CD8-positive, alpha-beta memory T cell (primary cell): ENCODE measurements at places on chromosomes 5 and 9. TPM values are rescaled to one million over a fixed set of nuclear protein-coding genes. Genes with fewer than 3 reads are reported as not detected.

FAM221B gene
- not detected for total RNA-seq

- DNase-seq: no peak
These were observed 18.6 kb downstream of the PSD2 start for GRCh38 chr5:139814191-139814601.

- no peak for DNase-seq
These were observed 33.7 kb downstream of the CAMK2A start for GRCh38 chr5:150255659-150256409.

DNA sequence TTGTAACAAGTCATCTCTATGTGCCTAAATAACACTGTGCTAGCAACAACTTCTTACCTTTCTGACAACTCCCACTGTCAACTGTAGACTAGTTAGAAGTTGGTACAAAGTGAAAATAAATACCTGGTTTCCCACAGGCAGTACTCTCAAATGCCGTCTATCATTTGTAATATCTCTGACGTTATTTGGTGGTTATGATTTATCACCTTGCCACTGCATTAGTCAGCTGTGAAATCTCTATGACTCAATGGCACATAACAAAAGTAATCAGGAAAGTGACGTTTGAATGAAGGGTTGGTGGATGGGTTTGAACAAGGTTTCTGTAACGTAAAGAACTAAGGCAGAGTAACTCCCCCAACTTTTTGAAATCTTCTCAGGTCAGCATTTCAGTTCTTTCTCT, 592.3 kb downstream of the MAT2B start:
- no peak for DNase-seq

GPX3 gene
- total RNA-seq: not detected

HRH2 gene
- total RNA-seq: 29.6 TPM

DNA sequence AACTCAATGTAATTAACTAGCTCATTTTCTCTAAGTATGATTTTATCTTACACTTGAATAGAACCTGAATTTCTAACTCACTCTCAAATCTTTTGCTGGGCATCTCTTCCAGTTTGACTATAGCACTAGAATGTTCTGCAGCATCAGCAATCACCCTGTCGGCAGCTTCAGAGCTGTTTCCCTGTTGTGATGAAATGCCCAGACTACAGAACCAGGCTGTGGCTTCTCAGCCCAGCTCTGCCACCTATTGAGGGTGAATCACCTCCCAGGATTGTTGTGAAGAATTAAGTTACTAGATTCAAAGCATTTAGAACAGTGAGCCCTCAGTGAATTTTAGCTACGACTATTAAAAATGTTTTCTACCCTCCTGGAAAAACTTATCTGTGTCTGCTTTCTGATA, 90.4 kb upstream of the ANKRD55 start:
- no peak for DNase-seq

DNA sequence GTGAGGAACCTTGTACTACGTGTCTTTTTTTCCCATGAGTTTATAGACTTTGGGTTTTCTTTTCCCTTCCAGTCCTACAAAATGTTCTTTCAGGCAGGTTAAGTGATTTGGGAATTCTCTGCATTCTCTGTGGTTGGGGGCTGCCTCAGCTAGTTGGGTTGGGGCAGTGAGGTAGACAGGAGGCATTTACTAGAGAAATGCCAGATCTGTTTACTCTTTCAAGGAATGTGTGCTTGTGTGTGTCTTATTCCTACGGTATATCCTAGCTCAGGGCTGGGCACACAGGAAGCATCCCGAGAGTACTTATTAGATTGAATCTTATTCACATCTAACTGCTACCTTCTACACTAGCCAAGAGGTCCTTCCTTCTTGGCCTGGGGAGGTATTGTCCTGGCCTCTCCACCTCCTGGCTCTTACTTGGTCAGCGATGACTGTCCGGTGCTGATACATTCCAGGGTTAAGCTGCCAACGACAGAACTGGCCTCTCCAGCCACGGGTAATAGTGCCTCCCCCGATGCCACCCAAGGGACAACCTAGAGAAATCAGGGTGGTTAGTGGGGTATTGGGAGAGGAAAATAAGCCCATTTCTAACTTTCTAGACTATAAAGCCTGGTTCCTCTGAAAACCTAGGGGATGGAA, 5.0 kb downstream of the GBA2 start:
- DNase-seq: no peak

GRCh38 chr9:79046401-79046800, 525.4 kb upstream of the TLE4 start:
- DNase-seq: no peak

DNA sequence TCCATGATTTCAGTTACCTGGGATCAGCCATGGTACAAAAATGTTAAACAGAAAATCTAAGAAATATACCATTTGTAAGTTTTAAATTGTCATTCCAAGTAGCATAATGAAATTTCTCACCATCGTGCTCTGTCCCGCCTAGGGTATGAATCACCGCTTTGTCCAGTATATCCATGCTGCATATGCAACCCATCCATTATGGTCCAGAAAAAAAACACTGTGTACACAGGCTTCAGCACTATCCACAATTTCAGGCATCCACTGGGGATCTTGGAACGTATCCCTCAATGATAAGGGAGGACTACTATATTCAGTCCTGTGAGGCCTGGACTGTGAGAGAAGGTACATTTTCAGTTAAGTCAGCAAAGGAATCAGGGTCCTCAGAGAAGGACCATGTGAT, 37.6 kb upstream of the HNRNPA0 start:
- DNase-seq: no peak

GRCh38 chr5:154534457-154535050, 56.5 kb upstream of the HAND1 start:
- DNase-seq: no peak

TMEM215 gene
- total RNA-seq: not detected

SPATA6L gene
- 0.96 TPM for total RNA-seq

- DNase-seq: peak; percentile 20
These were observed 110.7 kb upstream of the RAD23B start for GRCh38 chr9:107172160-107172978.

GRCh38 chr9:136084063-136084944, 10.8 kb downstream of the NACC2 start:
- no peak for DNase-seq

C9orf78 gene
- 71.4 TPM for total RNA-seq

SPAAR gene
- not detected for total RNA-seq

GRCh38 chr9:79616013-79616412, 44.2 kb downstream of the TLE4 start:
- no peak for DNase-seq

- DNase-seq: no peak
These were observed 50.0 kb downstream of the CAMSAP1 start for GRCh38 chr9:135857371-135857786.

LCNL1 gene
- 0.20 TPM for total RNA-seq

- DNase-seq: no peak
These were observed 172.1 kb downstream of the GABBR2 start for GRCh38 chr9:98536542-98537173.

GBA2 gene
- 41.8 TPM for total RNA-seq

OBP2B gene
- total RNA-seq: not detected

GABRA6 gene
- not detected for total RNA-seq

- no peak for DNase-seq
These were observed 233.9 kb upstream of the ZNF608 start for GRCh38 chr5:124980163-124980941.

GRCh38 chr5:1330847-1331831, 13.8 kb downstream of the CLPTM1L start:
- peak; percentile 31 for DNase-seq

- DNase-seq: no peak
These were observed 98.7 kb upstream of the MPDZ start for GRCh38 chr9:13378154-13378553.

TMEM232 gene
- total RNA-seq: 0.38 TPM

DNA sequence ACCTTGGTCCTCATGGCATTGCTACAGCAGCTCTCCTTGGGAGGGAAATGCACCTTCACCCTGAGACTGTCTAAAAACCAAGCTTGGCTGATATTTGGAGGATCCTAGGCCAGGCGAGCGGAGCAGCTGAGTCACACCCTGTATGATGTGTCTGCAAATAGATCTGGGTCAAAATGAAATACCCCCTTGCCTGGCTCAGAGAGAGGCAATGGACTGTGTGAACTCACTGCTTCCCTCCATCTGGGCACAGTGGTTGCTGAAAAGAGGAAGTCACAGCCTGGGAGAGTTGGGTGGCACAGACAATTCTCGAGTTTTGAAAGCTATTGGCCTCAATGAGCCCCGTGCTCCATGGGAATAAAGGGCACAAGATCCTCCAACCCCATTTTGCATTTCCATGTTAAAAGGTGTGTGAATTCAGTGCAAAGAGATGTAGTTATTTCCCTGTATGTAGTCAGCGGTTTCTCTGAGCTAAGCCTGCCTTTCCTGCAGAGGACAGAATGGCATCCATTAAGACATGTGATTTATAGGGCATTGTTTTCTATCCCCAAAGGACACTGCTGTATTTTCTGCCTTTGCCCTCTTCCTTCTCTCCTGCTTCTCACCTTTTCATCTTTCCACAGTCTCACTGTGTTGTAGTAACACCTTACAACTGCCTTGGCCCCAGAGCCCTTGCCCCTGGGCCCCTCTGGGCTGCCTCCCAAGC, 177.2 kb downstream of the GADD45G start:
- no peak for DNase-seq

DNA sequence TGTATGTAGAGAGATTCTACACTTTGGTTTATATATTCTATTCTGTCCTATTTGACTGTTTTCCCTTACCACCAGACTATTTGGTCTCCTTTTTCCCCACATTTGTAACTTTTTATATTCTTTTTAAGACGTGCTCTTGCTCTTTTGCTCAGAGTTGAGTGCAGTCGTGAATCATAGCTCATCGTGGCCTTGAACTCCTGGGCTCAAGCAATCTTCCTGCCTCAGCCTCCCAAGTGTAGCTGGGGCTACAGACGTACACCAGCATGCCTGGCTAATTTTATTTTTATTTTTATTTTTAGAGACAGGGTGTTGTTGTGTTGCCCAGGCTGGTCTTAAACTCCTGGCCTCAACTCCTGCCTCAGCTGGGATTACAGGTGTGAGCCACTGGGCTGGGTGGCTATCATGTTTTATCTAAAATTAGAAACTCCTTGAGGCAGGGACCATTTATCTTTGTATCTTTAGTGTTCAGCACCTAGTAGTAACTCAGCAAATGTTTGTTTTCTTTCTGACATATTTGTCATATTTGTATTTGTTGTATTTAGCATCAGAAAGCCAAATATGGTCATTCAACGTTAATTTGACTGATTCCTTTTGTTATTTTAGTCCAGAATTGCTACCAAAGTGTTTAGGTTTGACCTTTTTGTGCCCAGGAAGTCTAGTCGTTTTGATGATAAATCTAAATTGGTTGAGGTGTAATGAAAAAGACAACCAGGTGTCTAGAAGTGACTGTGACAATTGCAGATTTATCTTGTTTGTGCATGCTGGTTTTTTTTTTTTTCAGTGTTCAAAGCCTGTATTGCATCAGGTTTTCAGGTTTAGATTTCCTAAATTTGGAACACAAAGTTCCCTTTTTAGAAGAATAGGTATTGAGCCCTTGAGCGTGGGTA, 44.3 kb downstream of the ERBIN start:
- no peak for DNase-seq

- DNase-seq: peak; percentile 52
These were observed at the start of gene ABL1 for GRCh38 chr9:130834371-130835336. ABL1 (plus strand) TSS chr9:130835254; CDS start chr9:130835447, 193 bp downstream.

DNA sequence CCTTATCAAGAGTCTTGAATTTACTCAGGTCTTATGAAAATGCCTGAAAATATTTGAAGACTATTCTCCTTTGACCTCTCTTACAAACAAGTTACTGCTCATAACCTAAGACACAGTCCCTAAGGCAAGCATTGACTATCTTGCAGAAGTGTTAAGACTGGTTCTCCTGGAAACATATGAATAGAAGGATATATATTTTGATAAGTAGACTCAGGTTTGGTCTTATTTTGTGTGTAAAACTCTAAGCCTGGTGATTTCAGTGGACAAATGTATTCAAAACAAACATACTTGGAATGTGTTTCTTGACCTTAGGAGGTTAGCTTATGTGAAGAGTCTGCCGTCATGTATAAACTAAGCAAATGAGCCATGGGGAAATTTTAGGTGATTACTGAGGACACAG, 7.5 kb upstream of the UBQLN1 start:
- DNase-seq: no peak

TRPM6 gene
- total RNA-seq: not detected

GRCh38 chr5:141623611-141624010, 4.8 kb upstream of the DIAPH1 start:
- DNase-seq: no peak

DNA sequence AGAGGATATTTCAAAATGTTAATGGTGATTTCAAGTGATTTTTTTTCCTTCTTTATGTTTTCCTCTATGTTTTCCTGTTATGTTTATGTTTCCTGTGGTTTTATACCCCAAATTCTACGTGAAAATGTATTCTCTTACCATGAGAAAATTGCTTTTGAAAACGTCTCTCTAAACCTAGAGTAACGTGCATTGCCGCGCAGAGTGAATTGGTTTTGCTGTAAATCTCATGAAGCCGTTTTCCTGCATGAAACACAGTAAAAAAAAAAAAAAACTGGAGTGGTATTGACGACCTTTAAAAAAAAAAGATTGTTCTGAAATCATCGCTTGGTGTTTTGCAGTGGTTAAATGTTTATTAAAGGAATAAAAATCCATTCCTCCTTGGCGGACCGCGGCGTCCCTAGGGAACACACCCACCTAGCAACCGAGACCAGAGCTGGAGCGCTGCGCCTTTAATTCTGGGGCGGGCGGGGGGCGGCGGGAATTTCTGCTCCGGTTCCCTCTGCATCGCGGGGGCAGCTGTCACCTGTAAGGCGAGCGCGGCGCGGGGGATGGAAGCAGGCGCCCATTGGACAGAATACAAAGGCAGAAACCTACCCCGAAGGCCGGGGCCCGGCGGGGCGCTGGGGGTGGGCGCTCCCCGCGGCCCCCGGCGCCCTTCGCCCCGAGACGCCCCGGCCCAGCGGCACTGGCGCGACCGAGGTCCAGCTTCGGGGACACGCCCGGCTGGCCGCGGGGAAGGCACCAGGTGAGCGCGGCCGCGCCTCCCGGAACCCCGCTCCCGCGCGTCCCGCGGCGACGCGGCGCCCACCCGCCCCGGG, at the start of gene SOWAHA:
Gene SOWAHA, plus strand, starts transcription at position 522 of the 818 bp plus-strand sequence. CDS start 320 bp downstream, outside the sequence.
- DNase-seq: no peak

PLAC8L1 gene
- total RNA-seq: 0.96 TPM

GRCh38 chr5:180611140-180611850, 20.0 kb upstream of the SCGB3A1 start:
- DNase-seq: no peak

GRCh38 chr5:139251281-139251687, 42.3 kb upstream of the MATR3 start:
- DNase-seq: peak; percentile 50

DNA sequence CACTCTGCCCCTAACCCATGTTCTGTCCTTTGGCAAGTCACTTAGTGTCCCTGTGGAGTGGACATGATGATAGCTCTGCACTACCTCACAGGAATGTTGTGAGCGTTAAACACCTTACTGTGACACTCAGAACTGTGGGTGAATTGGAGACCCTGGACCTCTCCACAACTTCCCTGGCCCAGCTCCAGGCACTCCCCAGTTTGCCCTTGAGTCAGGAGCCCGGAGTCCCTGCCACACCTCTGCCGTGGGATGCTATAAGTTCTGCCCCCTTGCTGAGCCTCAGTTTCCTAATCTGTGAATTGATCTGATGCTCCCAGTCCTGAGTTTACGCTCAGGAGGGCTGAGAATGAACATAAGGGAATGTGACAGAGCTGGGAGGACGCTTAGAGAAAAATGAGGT, 34.4 kb downstream of the GSN start:
- no peak for DNase-seq

LOX gene
- not detected for total RNA-seq
